ENCODE measurements at places on chromosomes 6 and 20. TPM values are rescaled to one million over a fixed set of nuclear protein-coding genes. Genes with fewer than 3 reads are reported as not detected.

The SMLR1 gene
- total RNA-seq: not detected

The MOCS1 gene
- 2.2 TPM for total RNA-seq

The GPSM3 gene
- total RNA-seq: 58.7 TPM

The SEL1L2 gene
- total RNA-seq: not detected

The BPIFB1 gene
- total RNA-seq: not detected

The TRIM15 gene
- not detected for total RNA-seq

The PACSIN1 gene
- total RNA-seq: 1.6 TPM

The EBF4 gene
- total RNA-seq: 6.2 TPM

The ISM1 gene
- 0.27 TPM for total RNA-seq

The TSBP1 gene
- total RNA-seq: not detected

The LBP gene
- not detected for total RNA-seq

The TDRD6 gene
- under 0.01 TPM for total RNA-seq

The IMPG1 gene
- total RNA-seq: not detected

The SMIM28 gene
- total RNA-seq: not detected

The GTSF1L gene
- total RNA-seq: not detected

The ERGIC3 gene
- 650 TPM for total RNA-seq

The FABP7 gene
- total RNA-seq: not detected

The ZNF341 gene
- 4.6 TPM for total RNA-seq

The ILRUN gene
- total RNA-seq: 36.9 TPM

The ZBTB24 gene
- 6.7 TPM for total RNA-seq

The RBM24 gene
- total RNA-seq: under 0.01 TPM

The POPDC3 gene
- not detected for total RNA-seq

The ACSS1 gene
- 114 TPM for total RNA-seq

The TMEM170B gene
- 1.6 TPM for total RNA-seq

The SNAP91 gene
- not detected for total RNA-seq

The TFEB gene
- 18.9 TPM for total RNA-seq

The PSMB1 gene
- total RNA-seq: 183 TPM

The F13A1 gene
- total RNA-seq: 5.9 TPM

The TRDN gene
- not detected for total RNA-seq

The RIPK1 gene
- total RNA-seq: 13.5 TPM

The RAET1L gene
- total RNA-seq: not detected

The AKAP12 gene
- 0.27 TPM for total RNA-seq

The SPATS1 gene
- not detected for total RNA-seq

The SPATA2 gene
- 6.2 TPM for total RNA-seq

The TTK gene
- total RNA-seq: 1.3 TPM

The SKIC2 gene
- 62.7 TPM for total RNA-seq

The FAM210B gene
- 27.5 TPM for total RNA-seq

The CCDC28A gene
- 13.7 TPM for total RNA-seq

The HLA-G gene
- total RNA-seq: not detected

The GGTLC1 gene
- total RNA-seq: not detected

The ETV7 gene
- 0.27 TPM for total RNA-seq

The PNPLA1 gene
- 0.27 TPM for total RNA-seq

The RAD21L1 gene
- not detected for total RNA-seq

The TRIM31 gene
- not detected for total RNA-seq

The GMPR gene
- 36.4 TPM for total RNA-seq

Data from hematopoietic multipotent progenitor cell (in vitro differentiated cells).